ENCODE measurements at places on chromosomes 2 and 18.

GRCh38 chr18:74793746-74794145, 196.1 kb downstream of the ZNF407 start:
- no peak for DNase-seq

DNA sequence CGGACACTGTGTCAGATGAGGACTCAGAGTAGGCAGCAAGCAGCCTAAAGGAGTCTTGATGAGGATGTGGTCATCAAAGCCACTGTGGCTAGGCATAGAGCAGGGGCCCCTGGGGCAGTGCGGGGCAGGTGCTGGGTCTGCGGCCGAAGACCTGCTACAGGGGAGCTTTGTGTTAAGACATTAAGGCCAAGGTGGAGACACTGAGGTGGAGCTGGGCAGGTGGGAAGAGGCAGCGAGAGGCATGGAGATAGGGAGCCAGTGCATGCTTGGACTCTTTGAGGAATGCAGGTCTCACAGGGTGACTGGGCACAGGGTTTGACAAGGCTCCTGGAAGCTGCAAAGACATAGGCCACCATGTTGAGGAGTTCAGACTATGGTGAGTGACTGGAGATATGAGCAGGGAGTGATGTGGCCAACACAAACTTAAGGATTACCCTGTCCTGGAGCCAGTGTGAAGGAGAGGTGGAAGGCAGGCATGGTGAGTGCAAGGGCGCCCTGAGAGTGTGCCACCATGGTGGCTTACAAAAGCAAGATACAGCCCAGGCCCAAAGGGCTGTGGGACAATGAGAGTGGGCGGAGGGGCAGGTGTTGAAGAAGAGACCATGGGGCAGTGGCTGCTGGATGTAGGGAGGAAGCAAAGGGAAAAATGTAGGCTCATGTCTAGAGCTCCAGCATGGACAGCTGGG, 450.9 kb upstream of the HS6ST1 start:
- DNase-seq, result no peak

DNA sequence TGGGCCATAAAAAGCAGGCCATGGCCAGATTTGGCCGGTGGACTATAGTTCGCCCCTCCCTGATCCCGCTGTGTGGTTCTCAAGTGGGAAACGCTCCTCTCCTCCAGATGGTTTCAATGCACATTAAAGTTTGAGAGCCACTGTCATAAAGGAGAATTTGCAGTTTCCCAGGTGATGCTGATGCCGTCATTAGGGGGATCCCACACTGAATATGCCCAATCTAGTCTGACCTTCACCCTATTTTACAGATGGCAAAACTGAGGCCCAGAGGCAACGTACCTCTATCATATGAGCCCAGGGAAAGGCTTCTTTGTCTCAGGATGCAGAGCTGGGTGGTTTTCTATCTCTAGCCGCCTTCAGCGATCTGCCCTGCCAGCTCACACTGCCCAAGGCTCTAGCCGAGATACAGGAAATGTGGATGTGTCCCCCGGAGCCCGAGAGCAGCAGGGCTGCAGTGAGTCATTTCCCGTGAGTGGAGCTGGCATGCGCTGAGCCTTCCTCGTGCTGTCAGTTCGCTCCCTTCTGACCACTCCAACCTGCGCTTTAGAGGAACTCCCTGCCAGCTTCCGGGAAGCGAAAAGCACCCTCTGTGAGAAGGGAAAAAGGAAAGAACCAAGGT, 116.2 kb downstream of the SMAD7 start:
- DNase-seq, result peak; percentile 70

DNA sequence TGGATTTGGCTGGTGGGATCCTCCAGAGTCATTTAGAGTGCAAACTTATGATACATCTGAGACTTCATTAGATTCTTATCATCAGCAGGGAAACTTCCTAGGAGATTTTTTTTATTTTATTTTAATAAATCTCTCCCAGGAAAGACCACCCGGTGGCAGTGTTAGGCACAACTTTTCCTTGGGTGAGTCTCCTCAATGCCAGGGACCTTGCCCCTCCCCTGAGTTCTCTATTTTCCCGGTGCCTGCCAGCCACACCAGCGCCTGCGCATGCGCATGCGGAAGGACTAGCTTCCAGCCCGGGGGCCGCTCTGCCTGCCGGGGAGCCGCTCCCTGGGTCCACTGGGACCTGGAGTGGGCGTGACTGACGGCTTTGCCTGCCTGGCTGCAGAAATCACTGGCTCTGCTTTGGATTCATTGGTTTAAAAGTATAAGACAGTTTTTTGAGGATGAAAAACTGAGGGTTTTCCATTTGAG, 86.6 kb downstream of the TMEM182 start:
- DNase-seq, result no peak

- DNase-seq, result peak; percentile 91
Measured at GRCh38 chr2:229922449-229923386, at the start of gene FBXO36. Gene FBXO36 (plus strand): TSS chr2:229922503. CDS start chr2:229922514, 11 bp downstream.

- no peak for DNase-seq
Measured at GRCh38 chr2:241892299-241893137, 23.0 kb downstream of the RTP5 start.

- no peak for DNase-seq
Measured at GRCh38 chr2:179788104-179788503, 73.3 kb downstream of the ZNF385B start.

- DNase-seq, result no peak
Measured at GRCh38 chr2:236333417-236334121, 69.4 kb upstream of the ASB18 start.

DNA sequence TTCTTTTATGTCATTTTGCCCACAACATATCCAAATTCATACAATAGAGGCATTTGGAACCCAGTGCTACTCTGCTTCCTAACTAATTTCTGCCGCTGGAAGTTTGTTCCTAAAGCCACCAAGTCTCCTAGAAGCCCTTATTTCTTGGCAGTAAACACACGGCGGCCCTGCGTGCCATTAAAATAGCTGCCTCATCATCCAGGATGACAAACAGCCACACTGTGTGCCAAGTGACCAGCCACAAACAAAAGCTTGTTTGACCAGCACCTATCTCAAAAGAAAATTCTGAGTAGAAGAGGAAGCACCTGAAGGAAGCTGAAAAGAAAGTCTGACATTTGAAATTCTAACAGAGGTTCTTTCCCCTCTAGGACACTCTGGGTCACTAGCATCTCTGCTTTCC, 64.2 kb downstream of the BCL11A start:
- DNase-seq, result no peak

DNA sequence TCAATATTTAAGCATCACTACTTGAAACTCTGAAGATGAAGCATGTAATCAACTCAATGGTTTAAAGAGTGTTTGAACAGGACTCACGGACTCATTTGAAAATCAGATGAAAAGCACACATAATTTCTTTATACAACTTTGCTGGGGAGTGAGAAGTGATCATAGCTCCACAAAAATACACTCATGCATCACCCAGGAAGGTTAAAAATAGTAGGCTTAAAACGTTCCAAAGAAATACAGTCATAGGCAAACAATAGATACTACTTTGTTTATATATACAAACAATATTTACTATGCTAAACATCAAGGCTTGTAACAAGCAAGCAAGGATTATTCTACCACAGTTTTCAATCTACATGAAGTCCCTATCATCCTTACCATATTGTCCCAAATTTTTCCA, 11.6 kb downstream of the HNRNPLL start:
- DNase-seq, result no peak

- no peak for DNase-seq
Measured at GRCh38 chr2:176137906-176138305, 8.4 kb downstream of the HOXD8 start.

- no peak for DNase-seq
Measured at GRCh38 chr2:131801210-131801744, 273.6 kb downstream of the CCDC74A start.

DNA sequence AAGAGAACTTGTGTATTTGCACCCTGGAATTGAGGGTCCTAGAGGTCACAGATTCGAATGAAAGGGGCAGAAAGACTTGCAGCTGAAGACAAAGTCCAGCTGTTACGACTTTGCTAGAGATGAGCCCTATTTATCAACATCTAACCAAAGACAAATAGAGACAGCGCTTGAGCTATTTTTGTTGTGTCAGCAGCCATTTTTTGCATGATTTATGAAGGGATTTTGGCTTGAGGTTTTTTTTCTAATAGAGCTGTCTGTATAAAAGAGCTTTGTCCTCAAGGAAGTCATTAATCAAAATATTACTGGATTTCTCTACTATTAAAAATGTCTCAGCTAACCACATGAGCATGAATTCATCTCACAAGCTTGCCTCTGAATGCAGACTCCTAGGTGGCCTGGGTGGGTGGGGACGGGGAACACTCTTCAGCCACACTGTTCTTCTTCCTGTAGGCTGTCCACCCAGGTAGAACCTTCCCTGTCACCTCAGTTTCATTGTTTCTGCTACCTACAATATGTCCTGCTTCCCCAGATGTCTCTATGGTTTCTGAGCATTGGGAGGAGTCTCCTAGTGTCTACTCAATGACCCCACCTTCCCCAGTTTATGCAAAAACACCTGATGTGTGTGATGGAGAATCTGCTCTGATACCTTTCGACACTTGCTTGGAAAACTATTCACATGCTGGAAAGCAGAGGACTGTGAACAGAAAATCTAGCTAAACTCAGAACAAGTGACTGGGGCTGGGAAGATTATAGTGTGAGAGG, 7.2 kb upstream of the CD226 start:
- DNase-seq, result no peak

GRCh38 chr2:36951574-36951973, 14.8 kb downstream of the STRN start:
- no peak for DNase-seq

DNA sequence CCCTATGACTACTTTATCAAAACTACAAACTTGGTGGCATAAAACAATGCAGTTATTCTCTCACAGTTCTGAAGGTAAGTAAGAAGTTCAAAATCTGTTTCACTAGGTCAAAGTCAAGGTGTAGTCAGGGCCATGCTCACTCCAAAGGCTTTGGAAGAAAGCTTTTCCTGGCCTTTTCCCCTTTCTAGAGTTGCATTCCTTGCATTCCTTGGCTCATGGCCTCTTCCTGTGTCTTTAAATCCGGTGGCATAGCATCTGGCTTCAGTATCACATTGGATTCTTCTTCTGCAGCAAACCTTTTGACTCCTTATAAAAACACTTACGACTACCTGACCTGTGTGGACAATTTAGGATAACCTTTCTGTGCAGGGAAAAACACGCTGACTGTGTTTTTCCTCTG, 543.5 kb upstream of the HNMT start:
- DNase-seq, result no peak

DNA sequence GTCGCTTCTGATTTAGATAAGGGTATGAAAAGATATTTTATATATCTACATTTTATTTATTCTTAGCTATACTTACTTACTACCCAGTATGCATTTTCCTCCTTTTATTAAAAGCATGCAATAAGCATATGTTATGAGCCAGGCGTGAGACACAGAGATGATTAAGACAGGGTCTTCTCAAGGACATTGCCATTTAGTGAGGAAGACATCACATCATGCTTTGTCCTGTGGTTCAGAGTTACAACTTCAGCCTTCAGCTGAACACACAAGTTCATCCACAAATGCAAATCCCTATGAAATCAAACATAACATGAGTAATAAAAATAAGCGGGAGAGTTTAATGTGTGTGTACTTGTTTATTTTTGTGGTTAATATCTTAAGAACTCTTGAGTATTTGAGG, 30.2 kb downstream of the GRHL1 start:
- no peak for DNase-seq

DNA sequence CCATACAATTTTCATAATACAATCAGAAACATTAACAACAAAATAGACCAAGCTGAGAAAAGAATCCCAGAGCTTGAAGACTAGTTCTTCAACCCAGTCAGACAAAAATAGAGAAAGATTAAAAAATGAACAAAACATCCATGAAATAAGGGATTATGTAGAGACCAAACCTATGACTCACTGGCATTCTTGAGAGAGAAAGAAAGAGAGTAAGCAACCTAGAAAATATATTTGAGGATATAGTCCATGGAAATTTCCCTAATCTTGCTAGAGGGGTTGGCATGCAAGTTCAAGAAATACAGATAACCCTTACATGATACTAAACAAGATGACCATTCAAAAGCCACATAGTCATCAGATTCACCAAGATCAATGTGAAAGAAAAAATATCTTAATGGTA, 281.7 kb downstream of the CCDC85A start:
- DNase-seq, result no peak

DNA sequence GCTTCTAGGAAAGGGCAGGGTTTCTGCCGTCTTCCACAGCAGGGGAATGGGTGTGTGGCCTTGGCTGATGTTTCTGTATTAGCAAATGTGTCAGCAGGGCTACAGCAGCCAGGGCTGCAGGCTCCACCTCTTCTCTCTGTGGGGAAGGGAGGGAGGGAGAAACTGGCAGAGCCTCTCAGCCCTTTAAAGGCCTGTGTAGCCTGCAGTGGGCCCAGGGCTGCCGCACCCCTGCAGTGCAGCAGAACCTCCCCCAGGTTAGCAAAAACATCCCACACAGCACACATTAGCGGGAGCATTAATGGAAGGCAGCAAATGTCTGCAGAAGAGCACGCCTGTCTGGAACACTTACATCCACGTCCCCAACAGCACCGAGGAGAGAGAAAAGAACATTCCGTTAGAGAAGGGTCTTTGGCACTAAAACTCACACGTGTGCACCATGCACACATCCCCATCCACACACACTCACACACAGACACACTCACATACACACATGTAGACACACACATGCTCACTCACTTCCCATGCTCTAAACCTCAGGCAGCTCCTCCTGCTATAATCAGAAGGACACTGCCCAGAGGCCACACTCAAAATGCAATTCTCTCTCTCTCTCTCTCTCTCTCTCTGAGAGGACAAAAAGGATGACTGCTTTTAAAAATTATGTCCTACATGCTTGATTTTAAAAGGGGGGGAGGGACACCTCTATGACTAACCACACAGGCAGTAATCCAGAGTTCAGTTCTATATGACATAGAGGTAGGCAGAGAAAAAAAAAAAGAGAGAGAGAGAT, 24.1 kb downstream of the MRPL35 start:
- DNase-seq, result no peak

DNA sequence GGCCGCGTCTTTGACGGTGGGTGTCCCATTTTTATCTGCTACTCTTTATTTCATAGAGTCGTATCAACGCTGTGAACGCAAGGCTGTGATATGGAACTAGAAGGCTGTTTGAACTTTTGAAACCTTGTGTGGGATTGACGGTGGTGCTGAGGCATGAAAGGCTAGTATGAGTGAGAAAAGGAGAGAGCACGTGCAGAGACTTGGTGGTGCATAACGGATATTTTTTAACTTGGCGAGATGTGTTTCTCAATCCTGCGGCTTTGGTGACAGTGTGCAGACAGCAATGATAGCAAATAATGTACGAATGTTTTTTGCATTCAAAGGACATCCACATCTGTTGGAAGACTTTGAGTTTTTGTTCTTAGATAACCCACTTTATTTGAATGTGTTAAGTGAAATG, 6.2 kb downstream of the HES6 start:
- DNase-seq, result no peak

GRCh38 chr2:60213865-60214625, 339.4 kb downstream of the BCL11A start:
- no peak for DNase-seq

GRCh38 chr18:57353940-57354461, 1.6 kb downstream of the ST8SIA3 start:
- no peak for DNase-seq

- no peak for DNase-seq
Measured at GRCh38 chr2:32258242-32258641, 6.4 kb downstream of the NLRC4 start.

GRCh38 chr2:24457696-24458386, 33.2 kb upstream of the NCOA1 start:
- no peak for DNase-seq

- DNase-seq, result no peak
Measured at GRCh38 chr2:189018631-189019030, 44.5 kb downstream of the COL3A1 start.

All from activated CD4-positive, CD25-positive, alpha-beta regulatory T cell treated with anti-CD3 and anti-CD28 coated beads, Interleukin-2, amount 50 U/mL, for 72 hours (primary cell).